NCI-H526 (cell line): ENCODE measurements at places on chromosomes 11 and 22.
A peak's percentile ranks its signal among the peaks of the same experiment; 100 is the strongest.

GRCh38 chr22:42156598-42156997 lies 26.0 kb upstream of the CYP2D6 start:
- DNase-seq: no peak

GRCh38 chr11:34749666-34750659 lies 129.1 kb downstream of the EHF start:
- no peak for DNase-seq

GRCh38 chr11:5618807-5619206 lies 6.0 kb upstream of the TRIM34 start:
- no peak for DNase-seq

- no peak for DNase-seq
These were observed 70.7 kb downstream of the ARFGAP2 start for GRCh38 chr11:47105974-47106373.

GRCh38 chr11:33151399-33151798 lies 9.9 kb downstream of the CSTF3 start:
- DNase-seq: peak; percentile 7

- peak; percentile 54 for DNase-seq
These were observed 102.4 kb upstream of the FSHB start for GRCh38 chr11:30128269-30128932.

- DNase-seq: no peak
These were observed 3.6 kb downstream of the SLC43A1 start for GRCh38 chr11:57511741-57512430.

GRCh38 chr11:134613646-134614045 lies 201.6 kb upstream of the B3GAT1 start:
- no peak for DNase-seq

GRCh38 chr22:40679964-40680818 lies 907 bp downstream of the MCHR1 start:
- DNase-seq: no peak

DNA sequence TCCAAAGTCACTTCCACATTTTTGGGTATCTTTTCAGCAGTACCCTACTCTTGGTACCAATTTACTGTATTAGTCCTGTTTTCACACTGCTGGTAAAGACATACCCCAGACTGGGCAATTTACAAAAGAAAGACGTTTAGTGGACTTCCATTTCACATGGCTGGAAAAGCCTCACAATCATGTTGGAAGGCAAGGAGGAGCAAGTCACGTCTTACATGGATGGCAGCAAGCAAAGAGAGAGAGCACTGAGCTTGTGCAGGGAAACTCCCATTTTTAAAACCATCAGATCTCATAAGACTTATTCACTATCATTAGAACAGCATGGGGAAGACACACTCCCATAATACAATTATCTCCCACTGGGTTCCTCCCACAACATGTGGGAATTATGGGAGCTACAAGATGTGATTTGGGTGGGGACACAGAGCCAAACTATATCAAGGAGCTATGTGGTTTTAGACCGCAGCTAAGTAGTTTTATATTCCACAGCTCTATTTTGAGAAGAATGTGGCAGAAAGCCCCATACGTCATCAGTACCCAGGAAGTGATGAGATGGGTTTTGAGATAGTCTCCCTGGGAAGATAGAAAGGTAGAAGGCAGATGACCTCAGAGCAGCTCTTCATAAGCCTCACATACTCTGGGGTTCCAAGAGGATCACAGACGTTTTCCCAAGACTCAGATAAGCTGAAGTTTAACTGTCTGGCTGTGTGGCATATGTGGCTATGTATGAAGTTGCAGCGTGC lies 96.3 kb downstream of the APIP start:
- DNase-seq: no peak

GRCh38 chr22:36884349-36885158 lies 23.7 kb downstream of the NCF4 start:
- no peak for DNase-seq

GRCh38 chr11:133660202-133660568 lies 127.9 kb upstream of the OPCML start:
- DNase-seq: peak; percentile 81

- no peak for DNase-seq
These were observed 81.2 kb downstream of the OR5AK2 start for GRCh38 chr11:57069942-57070341.
